ENCODE measurements at places on chromosomes 11 and 22.

DNA sequence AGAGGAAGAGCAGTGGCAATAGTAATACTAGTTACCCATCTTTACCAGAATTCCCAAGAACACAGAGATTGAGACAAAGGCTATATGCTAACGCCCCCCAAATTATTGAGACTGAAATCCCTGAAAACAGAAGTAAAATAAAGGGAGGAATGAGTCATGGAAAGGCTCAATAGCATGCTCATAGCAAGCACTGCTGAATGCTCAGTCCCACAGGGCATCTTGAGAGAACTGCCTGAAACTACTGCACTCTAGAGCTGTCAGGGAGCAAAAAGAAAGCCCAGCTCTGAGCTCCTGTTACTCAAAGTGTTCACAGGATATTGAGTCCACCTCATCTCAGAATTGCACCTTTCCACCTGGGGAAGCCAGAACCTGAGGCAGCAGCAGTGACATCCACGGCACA, 44.1 kb upstream of the FIBIN start:
- H3K36me3 ChIP-seq, result peaks cover 3% of the 10 kb centered on the region
- no peak for DNase-seq
- no peaks in the 10 kb centered on the region for H3K27me3 ChIP-seq
- no peak overlapping the region for H3K27ac ChIP-seq

DNA sequence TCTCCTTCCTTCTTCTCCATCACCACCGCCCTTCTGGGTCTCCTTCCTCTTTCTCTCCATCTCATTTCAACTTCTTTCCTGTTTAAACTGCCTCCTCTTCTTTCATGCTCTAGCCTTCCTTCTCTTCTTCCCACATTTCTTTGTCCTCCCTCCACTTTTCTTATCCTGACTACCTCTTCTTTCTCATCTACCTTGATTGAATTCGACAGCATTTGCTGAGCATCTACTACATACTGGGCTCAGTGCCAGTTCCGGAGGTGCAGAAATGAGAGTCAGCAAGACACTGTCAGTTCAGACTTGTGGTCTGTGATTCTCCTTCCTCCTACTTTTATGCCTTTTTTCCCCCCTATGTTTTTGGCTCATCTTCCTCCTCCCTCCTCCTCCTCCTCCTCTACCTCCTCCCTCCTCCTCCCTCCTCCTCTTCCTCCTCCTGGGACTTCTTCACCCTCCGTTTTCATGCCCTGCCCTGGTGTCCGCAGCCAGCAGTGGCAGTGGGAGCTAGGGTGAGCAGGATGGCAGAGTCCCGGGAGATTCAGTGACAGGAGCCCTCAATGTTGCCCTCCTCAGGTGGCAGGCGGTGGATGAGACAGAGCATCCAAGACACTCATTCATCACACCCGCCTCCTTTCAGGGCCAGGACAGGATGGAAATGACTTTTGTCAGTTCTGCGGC, 146.0 kb upstream of the SEZ6L start:
- H3K4me3 ChIP-seq, result no peak overlapping the region
- H3K27me3 ChIP-seq, result peaks cover 14% of the 10 kb centered on the region
- DNase-seq, result no peak
- H3K4me1 ChIP-seq, result no peaks in the 10 kb centered on the region

DNA sequence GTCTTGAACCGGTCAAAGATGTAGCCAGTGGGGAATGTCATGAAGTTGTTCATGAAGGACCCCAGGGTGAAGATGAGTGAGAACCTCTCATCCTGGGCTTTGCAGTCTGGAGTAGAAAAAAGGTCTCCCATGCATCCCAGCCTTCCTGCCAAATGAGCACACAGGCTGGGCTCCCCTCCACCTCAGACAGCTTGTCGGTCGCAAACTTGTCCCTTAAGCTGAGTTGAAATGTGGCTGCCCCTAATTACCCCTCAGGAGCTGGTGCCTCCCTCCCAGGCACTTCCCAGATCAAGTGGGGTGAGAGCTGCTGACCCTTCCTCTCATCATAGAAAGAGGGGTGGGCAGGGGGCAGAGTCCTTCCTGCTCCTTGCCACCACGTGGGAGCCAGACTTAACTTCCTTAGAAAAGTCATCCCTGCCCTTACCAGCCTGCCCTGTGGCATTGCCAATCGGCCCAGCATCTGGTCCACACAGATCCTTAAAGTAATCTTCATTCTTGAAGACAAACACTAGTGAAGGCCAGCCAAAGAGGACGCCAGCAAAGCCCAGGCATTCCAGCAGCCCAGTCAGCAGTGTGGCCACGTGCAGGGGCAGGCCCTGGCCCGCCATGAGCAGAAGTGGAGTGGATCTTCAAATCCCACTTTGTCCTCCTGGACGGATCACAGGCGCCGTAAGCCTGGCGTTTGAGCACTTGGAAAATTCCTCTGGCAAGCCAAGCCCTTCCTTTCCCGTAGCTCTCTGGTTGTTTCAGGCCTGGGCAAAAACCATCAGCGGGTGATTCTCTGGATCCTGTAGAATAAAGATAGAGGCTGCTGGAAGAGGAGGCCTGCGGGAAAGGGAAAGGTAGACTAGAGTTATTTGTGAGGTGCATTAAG, 1.1 kb downstream of the SLC43A3 start:
- DNase-seq, result no peak
- H3K27ac ChIP-seq, result peak overlapping the region; percentile 91
- no peaks in the 10 kb centered on the region for H3K27me3 ChIP-seq
- H3K36me3 ChIP-seq, result peaks cover 24% of the 10 kb centered on the region

DNA sequence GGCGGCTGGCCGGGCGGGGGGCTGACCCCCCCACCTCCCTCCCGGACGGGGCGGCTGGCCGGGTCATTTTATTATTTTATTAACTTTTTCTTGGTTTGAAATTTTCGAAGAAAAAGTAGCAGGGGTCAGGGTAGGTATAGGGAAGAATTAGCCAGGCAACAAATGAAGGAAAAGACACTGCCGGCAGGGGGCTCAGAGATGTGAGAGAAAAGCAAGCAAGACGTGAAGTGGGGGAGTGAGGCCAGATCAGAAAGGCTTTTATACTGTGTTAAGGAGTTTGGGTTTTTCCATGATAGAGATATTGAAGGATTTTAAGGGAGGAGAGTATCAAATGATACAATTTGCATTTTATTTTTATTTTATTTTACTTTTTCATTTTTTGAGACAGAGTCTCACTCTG, 19.0 kb downstream of the RNF214 start:
- no peak overlapping the region for H3K27ac ChIP-seq
- H3K4me3 ChIP-seq, result no peak overlapping the region
- H3K4me1 ChIP-seq, result no peaks in the 10 kb centered on the region
- DNase-seq, result no peak
- H3K27me3 ChIP-seq, result no peaks in the 10 kb centered on the region

GRCh38 chr11:20131788-20132666, 28.2 kb downstream of the DBX1 start:
- no peaks in the 10 kb centered on the region for H3K36me3 ChIP-seq
- no peak overlapping the region for H3K27ac ChIP-seq
- peak; percentile 31 for DNase-seq

- no peak overlapping the region for H3K27ac ChIP-seq
- no peaks in the 10 kb centered on the region for H3K36me3 ChIP-seq
- H3K27me3 ChIP-seq, result no peaks in the 10 kb centered on the region
- peaks cover 7% of the 10 kb centered on the region for H3K4me1 ChIP-seq
- no peak overlapping the region for H3K4me3 ChIP-seq
Measured at GRCh38 chr11:103681855-103682254, 354.6 kb upstream of the DDI1 start.

GRCh38 chr11:115939104-115939730, 435.0 kb upstream of the CADM1 start:
- DNase-seq, result no peak

GRCh38 chr11:131977231-131977630, 606.8 kb downstream of the NTM start:
- H3K27me3 ChIP-seq, result peaks cover 7% of the 10 kb centered on the region
- no peak overlapping the region for H3K27ac ChIP-seq
- H3K4me3 ChIP-seq, result no peak overlapping the region
- no peak for DNase-seq
- H3K4me1 ChIP-seq, result no peaks in the 10 kb centered on the region
- H3K36me3 ChIP-seq, result no peaks in the 10 kb centered on the region

GRCh38 chr22:48464246-48464645, 1363.4 kb downstream of the BRD1 start:
- H3K36me3 ChIP-seq, result no peaks in the 10 kb centered on the region
- H3K27ac ChIP-seq, result no peak overlapping the region
- DNase-seq, result no peak
- H3K27me3 ChIP-seq, result peaks cover 11% of the 10 kb centered on the region
- H3K4me1 ChIP-seq, result no peaks in the 10 kb centered on the region

GRCh38 chr11:123202155-123203151, 7.4 kb upstream of the CLMP start:
- H3K27me3 ChIP-seq, result peaks cover 51% of the 10 kb centered on the region
- H3K4me3 ChIP-seq, result no peak overlapping the region
- no peaks in the 10 kb centered on the region for H3K36me3 ChIP-seq
- peaks cover 7% of the 10 kb centered on the region for H3K4me1 ChIP-seq
- H3K27ac ChIP-seq, result no peak overlapping the region
- no peak for DNase-seq

- DNase-seq, result no peak
- H3K36me3 ChIP-seq, result peaks cover 33% of the 10 kb centered on the region
- no peaks in the 10 kb centered on the region for H3K27me3 ChIP-seq
- H3K4me3 ChIP-seq, result no peak overlapping the region
Measured at GRCh38 chr11:35723913-35724312, 61.3 kb downstream of the TRIM44 start.

DNA sequence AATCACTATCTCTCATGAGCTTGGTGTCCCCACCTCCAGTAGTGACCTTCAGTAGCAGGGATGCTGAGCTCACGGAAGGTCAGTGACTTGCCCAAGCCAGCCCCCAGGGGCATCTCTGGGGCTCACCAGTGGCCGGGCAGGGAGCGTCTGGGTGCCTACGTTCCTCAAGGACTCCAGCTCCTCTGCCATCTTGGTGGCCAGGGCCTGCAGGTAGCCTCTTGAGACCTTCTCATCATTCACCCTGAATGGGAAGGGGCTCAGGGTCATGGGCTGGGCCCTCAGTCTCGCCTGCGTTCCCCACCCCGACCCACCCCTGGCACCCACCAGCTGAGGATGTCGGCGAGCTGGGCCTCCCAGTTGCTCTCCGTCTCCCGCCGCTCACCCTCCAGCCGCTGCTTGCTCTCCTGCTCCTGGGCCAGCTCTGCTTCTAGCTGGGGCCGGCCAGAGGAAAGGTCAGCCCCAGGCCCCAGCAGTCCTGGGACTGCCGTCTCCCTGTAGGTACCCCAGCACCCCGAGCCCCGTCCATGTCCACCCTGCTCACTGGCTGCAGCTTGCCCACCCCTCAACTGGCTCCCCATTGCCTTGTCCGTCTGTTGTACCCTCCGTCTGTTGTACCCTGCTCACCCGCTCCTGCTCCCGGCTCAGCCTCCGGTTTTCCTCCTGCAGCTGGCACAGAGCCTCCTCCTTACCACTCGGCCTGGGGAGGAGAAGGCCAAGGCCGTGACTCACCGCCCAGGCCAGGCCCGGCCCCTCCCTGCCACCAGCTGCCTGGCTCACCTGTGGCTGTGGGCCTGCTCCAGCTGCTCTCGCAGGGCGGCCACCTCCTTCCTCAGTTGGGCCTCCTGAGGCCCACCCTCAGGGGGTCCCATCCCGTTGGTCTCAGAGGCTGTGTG, 9.5 kb downstream of the CDC42BPG start:
- H3K36me3 ChIP-seq, result peaks cover 8% of the 10 kb centered on the region
- no peaks in the 10 kb centered on the region for H3K4me1 ChIP-seq
- no peak overlapping the region for H3K27ac ChIP-seq
- no peaks in the 10 kb centered on the region for H3K27me3 ChIP-seq
- no peak for DNase-seq

- H3K4me3 ChIP-seq, result no peak overlapping the region
- no peaks in the 10 kb centered on the region for H3K27me3 ChIP-seq
- no peaks in the 10 kb centered on the region for H3K36me3 ChIP-seq
Measured at GRCh38 chr22:20229916-20230775, 38.0 kb downstream of the RTN4R start.

DNA sequence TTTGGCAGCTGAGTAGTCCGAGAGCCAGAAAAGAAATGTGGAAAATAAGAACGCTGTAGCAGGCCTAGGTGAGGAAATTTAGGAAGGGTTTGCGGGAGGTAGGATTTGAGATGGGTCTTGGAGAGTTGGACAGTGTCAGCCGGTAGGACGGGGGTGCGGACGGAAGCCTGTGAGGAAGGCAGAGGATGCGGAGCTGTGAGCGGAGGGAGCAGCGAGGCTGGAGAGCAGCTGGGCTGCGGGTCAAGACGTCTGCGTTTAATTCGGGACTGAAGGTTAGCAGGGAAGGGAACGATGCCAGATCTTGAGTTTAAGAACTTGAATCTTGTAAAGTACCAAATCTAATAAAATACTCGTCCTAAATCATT, 669 bp upstream of the TIGD3 start:
- H3K27me3 ChIP-seq, result no peaks in the 10 kb centered on the region
- peaks cover 66% of the 10 kb centered on the region for H3K36me3 ChIP-seq
- peaks cover 14% of the 10 kb centered on the region for H3K4me1 ChIP-seq
- no peak for DNase-seq
- peak overlapping the region; percentile 60 for H3K27ac ChIP-seq

- H3K27me3 ChIP-seq, result no peaks in the 10 kb centered on the region
- peaks cover 16% of the 10 kb centered on the region for H3K36me3 ChIP-seq
- no peak for DNase-seq
- peaks cover 20% of the 10 kb centered on the region for H3K4me1 ChIP-seq
Measured at GRCh38 chr11:4049006-4049405, 45.6 kb upstream of the RRM1 start.

DNA sequence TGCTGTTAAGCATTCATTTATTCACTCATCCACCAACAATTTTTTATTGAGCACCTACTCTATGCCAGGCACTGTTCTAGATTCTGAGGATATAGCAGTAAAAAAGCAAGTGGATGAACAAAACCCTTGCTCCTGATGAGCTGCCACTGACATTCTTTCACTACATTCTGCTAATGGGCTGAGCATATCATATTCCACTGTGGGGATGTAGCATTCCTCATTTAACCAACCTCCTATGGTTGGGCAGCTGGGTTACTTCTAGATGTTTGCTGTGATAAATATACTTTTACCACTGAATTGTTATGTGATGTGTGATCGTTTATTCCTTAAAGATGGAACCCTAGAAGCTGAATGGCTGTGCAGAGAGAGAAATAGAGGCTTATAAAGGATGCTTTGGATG, 176.9 kb downstream of the MN1 start:
- no peak overlapping the region for H3K27ac ChIP-seq
- no peak for DNase-seq
- peaks cover 10% of the 10 kb centered on the region for H3K27me3 ChIP-seq
- no peaks in the 10 kb centered on the region for H3K4me1 ChIP-seq
- H3K36me3 ChIP-seq, result no peaks in the 10 kb centered on the region

DNA sequence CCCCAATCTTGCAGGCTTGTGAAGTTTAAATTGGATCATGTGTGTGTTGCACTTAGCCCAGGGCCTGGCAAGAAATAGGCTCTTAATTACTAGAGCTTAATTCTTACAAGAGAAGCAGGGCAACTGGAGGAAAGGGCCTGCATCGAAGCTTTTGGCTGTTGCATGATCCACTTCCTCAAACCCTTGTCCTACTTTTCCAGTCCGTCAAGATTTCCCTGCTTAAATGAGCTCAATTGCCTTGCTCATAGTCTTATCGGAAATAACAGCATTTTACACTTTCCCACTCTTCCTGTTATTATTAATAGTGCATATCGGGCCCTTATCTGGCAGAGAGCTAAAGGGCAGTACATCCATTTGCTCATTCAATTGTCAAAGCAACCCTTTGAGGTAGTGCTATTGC, 18.1 kb downstream of the DTX4 start:
- H3K4me3 ChIP-seq, result no peak overlapping the region
- no peak overlapping the region for H3K27ac ChIP-seq
- no peaks in the 10 kb centered on the region for H3K36me3 ChIP-seq
- no peak for DNase-seq

Measured in effector memory CD8-positive, alpha-beta T cell (primary cell).